ENCODE measurements at places on chromosomes 11 and 22. TPM values are rescaled to one million over a fixed set of nuclear protein-coding genes. Genes with fewer than 3 reads are reported as not detected.

The TRIM64C gene
- not detected for total RNA-seq

The CCDC188 gene
- 0.50 TPM for total RNA-seq

The SLC22A9 gene
- not detected for total RNA-seq

The DESI1 gene
- total RNA-seq: 35.0 TPM

The CREB3L1 gene
- 34.2 TPM for total RNA-seq

The MS4A6A gene
- 13.9 TPM for total RNA-seq

The TNNI2 gene
- total RNA-seq: not detected

The GCAT gene
- 43.6 TPM for total RNA-seq

The GAL3ST3 gene
- total RNA-seq: 3.4 TPM
